Iris pigment epithelial cell (primary cell): ENCODE measurements at places on chromosomes 4 and X.

DNA sequence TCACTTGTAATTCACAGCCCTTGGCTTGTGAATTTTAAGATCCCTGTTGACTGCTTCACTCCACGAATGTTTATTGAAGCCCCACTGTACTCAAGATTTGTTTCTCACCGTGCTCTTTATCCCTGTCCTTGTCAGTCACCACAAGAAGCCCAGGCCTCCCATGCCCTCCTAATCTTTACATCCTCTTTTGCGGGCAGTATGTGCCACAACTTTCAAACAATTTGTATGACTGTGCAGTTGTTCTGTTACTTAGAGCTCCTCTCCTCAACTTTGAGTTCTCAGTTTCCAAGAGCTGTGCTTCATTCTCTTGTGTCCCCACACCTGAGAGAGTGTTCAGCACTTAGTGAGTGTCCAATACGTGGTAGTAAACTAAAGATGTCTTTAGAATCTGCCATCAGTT, 467.7 kb downstream of the NKX6-1 start:
- no peak for DNase-seq

DNA sequence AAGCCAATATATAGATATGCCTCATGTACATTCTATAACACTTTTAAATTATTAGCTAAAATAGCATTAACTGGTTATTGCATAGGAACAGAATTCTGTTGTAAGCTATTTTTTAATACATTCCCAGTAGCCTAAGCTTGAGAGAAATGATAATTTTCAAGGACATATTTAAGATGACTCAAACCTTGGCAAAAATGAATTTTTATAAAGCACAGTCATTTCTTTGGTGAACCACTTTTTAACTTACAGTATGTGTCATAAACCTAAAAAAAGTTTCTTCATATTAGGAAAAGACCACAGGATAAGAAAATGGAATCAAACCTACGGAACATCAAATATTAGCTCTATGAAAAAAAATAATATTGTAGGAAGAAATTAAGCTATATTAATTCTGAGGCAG, 986.3 kb downstream of the STIM2 start:
- peak; percentile 5 for DNase-seq

DNA sequence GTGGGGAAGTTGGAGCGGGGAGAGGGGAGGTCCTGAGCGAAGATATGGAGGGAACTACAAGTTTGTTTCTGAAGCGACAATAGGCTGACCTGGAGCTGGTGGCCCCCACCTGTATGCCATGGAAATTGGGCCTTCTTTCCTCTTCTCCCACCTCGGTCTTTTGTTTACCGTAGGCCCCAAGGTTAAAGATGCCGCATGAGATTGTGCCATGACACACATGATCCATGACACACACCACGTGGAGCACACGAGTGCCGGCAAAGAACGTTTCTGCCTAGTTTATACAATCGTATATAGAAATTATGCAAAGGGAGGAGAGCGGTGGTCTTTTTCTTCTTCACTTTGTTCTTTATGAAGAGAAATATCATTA, 408 bp downstream of the TMEM33 start:
- DNase-seq, result peak; percentile 32

DNA sequence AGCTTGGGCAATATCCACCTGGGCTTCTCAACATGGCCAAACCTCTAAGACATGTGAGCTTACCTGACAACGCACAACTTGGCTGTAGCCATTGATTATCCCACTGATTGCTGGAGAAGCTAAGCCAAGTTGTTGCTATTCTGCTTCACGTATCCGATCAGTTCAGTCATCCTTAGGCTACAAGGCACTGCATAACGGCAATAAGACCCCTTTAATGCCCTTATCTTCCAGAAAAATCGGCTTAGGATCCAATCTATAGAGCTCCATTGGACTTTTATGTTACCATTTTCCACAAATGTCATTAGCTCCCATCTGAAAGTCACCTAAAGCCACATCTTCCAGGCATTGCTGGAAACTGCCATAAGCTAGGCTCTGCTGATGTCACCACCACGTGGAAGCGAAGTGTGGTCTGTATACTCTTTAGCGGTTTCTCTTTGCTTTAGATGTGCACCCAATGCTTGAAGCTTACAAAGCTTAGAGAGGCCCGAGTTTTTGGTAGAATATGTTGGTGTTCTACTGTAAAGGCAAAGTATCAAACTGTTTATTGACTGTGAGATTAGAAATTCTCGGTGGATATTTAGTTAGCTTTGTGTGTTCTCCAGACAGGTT, 163.1 kb downstream of the CPE start:
- no peak for DNase-seq

DNA sequence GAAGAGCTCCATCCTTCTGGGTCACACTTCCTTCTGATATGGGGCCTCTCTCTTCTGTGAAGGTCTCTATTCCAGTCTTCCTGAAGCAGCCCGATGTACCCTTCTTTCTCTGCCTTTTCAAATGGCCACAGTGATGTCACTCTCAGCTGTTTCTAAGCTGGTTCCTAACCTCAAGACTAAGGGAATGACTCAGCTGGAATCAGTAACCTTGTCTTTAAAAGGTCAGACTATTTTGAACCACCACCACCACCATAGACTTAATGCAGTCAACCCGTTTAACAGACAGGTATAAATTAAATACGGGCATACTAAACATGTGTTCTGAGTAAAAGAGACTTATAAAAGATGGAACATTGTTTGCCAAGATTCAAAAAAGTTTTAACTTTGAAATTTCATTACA, 121.0 kb downstream of the PPA2 start:
- DNase-seq, result peak; percentile 48

DNA sequence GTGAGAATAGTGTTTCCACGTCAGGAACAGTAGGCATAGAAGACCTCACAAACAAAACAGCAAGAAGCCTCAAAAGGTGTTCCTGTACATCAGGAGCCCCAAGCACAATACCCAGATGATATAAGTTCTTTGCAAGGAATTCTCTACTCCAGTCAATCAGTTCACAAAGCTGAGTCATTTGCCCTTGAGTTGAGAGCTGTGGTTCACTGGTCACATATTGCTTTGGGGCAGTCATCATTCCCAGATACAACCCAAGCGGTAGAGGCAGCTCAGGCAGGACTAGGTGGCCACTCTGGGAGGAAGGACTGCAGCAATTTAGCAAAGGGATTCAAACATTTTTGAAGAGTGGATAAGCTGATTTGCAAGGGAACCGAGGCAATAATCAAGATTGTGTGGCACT, 551.5 kb upstream of the ZFP42 start:
- peak; percentile 7 for DNase-seq

- DNase-seq, result no peak
Observed at GRCh38 chr4:145390571-145390970, 91.1 kb upstream of the SMAD1 start.

DNA sequence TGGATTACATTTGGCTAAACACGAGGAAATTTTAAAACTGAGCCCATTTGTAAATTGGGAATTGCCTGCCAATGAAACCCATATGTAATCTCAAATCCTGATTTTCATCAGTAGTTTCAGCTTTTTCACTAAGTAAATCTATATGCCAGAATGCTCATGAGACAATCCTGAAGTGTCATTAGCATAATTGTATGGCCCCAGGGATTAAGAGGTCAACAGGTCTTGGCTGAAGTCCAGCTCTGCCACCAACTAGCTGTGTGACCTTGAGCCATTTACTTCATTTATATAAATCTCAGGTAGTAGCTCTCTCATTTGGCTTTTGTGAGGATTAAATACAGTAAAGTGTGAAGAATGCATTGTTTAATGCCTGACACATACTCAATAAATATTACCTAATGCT, 320.5 kb upstream of the EMCN start:
- no peak for DNase-seq
